ENCODE measurements at places on chromosomes 11 and 22.

- DNase-seq = no peak
Measured at GRCh38 chr22:40648386-40648785, 11.9 kb upstream of the MRTFA start.

- DNase-seq = no peak
Measured at GRCh38 chr11:97158243-97158642, 768.4 kb downstream of the JRKL start.

- DNase-seq = peak; percentile 46
Measured at GRCh38 chr11:134275534-134276395, at the start of gene GLB1L3. TSS of gene GLB1L3 (plus strand) at chr11:134276379. CDS start at chr11:134276741, 362 bp downstream.

DNA sequence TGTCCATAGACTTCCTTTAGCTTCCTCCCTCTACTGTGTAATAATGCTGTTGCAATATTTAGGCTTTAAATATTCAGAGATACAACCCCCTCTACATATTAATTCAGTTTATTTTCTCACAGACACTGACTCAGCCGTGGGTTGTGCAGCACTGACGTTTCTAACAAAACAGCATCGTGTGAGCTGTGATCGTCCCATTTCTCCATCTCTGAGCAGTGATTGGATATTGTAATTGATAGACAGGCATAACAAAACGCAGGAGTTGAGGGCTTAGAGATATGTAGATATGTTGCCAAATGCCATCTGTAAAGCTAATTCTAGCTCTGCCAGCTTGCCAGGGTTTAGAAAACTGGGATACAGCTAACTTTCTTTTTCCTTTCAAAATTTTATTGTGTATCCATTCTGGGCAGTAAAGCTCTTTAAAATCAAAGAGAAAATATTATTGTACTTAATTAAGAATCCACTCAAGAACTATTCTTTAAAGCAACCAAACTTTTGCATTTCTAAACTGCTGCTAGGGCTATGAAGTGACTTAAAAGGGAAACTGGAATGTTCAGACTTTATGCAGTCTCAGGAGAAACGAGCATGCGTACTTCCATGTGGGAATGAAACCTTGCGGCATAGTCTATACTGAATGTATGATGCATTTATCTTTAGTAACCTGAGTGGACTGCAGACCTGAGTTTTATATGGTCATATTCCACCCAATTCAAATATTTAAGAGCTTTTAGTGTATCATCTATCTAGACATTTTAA, 22.7 kb downstream of the BTBD10 start:
- DNase-seq = peak; percentile 40

Measured in NCI-H2227 treated with DMSO at 0.1 percent for 48 hours (cell line).